ENCODE measurements at places on chromosomes 2 and 18.

DNA sequence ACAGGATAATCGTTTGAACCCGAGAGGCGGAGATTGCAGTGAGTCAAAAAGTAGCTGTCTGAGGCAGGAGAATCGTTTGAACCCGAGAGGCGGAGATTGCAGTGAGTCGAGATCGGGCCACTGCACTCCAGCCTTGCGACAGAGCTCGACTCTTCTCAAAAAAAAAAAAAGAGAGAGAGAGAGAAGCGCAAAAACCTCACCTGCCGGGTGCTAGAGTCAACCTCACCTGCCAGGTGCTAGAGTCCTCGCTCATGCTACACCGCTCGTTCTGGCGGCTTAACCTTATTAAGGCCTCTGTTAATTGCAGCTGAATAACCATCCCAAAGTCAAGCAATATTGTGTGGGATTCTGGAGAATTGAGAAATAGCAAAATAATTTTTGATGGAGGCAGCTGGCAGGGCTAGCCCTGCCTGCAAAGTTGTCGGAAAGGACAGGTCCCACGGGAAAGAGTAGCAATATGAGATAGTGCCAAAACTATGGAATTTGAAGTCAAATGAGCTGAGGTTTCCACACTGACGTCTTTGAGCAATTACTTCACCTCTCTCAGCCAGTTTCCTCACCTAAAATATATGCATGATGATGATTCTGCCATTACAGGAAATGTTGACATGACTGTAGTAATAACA lies 644 bp upstream of the DYM start:
- no peak for DNase-seq

GRCh38 chr18:63025251-63026090 lies 294.1 kb downstream of the BCL2 start:
- DNase-seq = no peak

DNA sequence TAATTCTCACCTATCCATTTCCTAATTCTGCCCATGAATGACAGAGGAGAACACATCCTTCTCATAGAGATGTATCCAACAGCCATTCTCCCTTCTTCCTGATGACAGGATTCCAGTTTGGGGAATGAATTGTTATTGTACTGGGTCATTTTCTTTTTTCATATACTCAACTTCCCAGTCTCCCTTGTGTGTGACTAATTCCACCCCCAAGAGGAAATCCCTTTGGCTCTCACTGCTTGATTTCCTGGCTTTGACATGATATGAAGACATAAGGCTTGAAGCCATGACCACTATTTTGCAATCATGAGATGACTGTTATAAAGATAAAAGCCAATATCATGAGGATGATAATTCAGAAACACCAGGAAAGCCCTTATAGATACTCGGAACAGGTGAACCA lies 384.7 kb upstream of the ACVR2A start:
- DNase-seq = no peak

- DNase-seq = no peak
These were observed 230.2 kb upstream of the ZC3H15 start for GRCh38 chr2:186255823-186256222.

DNA sequence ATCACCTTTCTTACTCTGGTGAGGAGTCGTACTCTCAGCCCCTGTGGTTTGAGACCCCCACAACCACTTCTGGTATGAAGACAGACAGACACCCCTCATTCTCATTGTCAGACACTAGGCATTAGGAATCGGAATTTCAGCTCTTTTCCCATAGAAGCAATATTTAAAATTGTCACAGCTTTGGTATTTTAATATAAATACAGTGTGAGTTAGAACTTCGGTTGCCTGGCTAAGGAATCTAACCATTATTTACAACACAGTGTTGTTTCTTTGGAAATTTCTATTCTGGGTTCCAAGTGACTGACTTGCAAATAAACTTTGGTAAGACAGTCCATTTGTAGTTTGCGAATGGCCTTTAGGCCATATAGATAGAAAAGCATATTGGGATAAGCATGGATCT lies 318.1 kb downstream of the PARD3B start:
- DNase-seq = no peak

DNA sequence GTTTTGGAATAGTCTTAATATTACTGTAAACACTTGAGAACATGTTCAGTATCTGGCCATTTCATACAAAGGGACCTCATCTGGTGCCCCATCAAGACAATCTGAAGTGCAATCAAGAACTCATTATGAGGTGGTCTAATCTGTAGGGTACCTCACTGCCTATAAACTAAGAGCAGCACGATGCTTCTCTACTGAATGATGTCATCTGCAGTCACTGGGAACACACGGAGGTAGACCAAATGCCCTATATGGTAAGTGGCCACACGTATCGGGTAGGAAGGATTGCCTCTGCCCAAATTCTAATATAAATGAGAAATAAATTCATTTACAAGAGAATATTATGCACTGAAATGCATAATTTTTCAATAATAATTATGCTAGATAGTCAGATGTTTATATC lies 90.4 kb downstream of the SLC8A1 start:
- DNase-seq = no peak

GRCh38 chr18:29418136-29418535 lies 1241.2 kb upstream of the CDH2 start:
- DNase-seq = no peak

DNA sequence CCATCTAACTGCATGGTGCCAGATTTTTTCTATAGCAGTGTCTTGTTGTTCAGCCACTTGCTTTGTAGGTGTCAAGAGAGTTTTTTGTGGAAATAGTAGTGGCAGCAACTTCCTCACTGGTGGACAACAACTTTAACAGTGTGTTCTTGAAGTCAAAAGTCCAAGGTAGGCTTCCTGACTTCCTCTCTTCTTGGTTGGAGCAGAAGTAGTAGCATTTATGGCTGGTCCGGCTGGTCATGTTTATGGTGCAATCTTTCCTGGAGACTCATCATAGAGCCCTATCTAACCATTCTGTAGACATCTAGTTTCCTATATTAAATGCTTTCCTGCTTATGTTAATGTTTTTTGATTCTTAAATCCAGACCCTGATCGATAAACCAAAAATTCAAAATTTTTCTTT lies 11.7 kb downstream of the GPR75 start:
- no peak for DNase-seq

- no peak for DNase-seq
These were observed 115.4 kb upstream of the CCDC195 start for GRCh38 chr2:224831530-224831929.

GRCh38 chr2:27973592-27973991 lies 83.1 kb downstream of the BABAM2 start:
- DNase-seq = no peak
